Activated effector memory CD4-positive, alpha-beta T cell treated with anti-CD3 and anti-CD28 coated beads, Interleukin-2, amount 50 U/mL, for 16 hours (primary cell): ENCODE measurements at places on chromosomes 4 and X.

- DNase-seq, result no peak
Measured at GRCh38 chrX:119145241-119145653, 17.6 kb upstream of the KIAA1210 start.

DNA sequence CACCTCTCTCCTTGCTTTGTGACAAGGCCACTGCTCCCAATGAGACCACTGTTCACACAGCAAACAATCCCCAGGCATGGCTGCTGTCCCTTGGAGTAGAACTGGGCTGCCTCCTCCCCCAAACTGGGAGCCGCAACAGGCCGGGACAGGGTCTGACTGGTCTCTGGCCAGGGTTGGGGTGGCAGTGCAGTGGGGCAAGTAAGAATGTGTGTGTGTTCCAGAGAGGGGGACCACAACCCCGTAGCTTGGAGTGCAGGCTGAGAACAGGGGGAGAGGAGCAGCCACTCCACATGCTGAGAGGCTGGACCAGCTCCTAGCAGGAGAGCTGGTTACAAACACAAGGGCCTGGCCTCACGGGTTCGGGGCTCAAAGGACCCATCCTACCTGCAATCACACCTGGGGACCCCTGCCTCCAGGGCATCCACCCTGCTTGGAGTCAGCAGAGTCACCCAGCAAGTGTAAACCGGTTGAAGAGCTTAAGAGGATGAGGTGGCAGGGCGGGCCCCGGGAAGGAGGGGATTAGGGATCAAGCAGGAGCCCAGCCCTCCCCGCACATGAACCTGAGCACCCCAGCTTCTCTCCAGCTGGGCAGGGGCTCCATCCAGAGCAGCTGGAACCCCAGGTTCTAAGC lies 3.8 kb upstream of the ZNF185 start:
- DNase-seq, result no peak

DNA sequence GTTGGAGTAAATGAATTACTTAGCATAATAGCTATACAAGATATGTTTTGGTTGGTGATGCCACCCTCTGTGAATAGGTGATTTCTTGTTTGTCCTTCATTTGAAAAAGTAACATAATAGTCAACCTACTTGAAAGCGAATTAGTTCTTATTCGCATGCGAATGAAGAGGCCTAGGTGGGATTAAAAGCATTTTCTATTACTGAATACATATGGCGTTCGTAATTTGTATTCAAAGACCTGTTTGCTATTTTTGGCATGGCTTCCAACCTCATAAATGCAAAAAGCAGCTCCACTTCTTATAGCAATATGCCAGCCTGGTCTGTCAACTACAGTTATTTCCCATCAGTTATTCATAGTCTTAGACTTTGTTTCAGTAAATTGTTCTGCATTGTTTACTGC lies 261.3 kb downstream of the TENM3 start:
- no peak for DNase-seq

DNA sequence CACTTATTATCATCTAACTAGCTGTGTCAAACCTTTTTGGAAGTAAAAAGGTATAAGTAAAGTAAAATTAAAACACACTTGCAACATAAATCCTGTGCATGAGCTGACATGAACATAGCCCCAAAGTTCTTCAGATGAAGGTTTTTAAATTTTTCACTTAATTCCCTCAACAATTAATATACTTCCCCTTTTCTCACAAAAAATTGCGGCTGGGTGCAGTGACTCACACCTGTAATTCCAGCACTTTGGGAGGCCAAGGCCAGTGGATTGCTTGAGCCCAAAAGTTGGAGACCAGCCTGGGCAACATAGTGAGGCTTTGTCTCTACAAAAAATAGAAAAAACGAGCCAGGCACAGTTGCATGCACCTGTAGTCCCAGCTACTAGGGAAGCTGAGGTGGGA lies 16.8 kb downstream of the RASGEF1B start:
- DNase-seq, result no peak

DNA sequence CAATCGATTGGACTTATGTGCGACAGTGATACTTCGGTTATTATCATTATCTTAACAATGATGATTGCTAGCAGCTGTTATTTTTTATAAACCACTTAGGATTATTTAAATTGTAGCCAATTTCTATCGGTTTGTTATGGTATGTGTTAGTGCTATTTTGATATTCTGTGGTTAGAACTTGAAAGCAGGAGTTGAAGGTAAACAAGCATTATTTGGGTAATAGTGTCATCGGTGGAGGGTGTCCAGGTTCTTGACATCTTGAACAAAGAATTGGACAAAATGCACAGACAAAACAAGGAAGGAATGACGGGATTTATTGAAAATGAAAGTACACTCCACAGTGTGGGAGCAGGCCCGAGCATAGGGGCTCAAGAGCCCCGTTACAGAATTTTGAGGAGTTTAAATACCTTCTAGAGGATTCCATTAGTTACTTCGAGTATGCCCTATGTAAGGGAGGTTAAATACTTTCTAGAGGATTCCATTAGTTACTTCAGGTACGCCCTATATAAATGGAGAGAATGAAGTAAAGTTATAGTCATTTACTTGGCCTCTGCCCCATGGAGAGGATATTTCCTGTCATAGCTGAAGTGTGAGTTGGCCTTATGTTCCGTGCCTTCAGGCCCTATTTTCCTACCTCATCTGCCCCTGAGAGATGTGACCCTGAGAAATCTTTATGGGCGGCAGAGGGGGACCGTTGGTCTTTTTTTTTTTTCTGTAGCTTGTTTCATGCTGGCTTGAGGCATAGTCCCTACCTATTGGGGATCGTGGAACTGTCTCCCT lies 13.1 kb downstream of the MOB1B start:
- no peak for DNase-seq
